ENCODE measurements at places on chromosomes 6 and 20. TPM values are rescaled to one million over a fixed set of nuclear protein-coding genes. Genes with fewer than 3 reads are reported as not detected.

TOX2 gene
- total RNA-seq, result 22.9 TPM

PRRT1 gene
- 0.35 TPM for total RNA-seq

CALHM5 gene
- total RNA-seq, result 1.7 TPM

FERMT1 gene
- total RNA-seq, result 22.4 TPM

PRICKLE4 gene
- 10.7 TPM for total RNA-seq

ABHD16B gene
- not detected for total RNA-seq

OTOR gene
- not detected for total RNA-seq

CALHM6 gene
- total RNA-seq, result 1.4 TPM

ZNFX1 gene
- total RNA-seq, result 12.8 TPM

MRPL18 gene
- total RNA-seq, result 46.9 TPM

TMEM244 gene
- total RNA-seq, result not detected

SAMD3 gene
- total RNA-seq, result 0.12 TPM

RAB44 gene
- 0.76 TPM for total RNA-seq

TBC1D7 gene
- 12.9 TPM for total RNA-seq

ATP6V1G2 gene
- 0.21 TPM for total RNA-seq

C6orf58 gene
- total RNA-seq, result 0.85 TPM

TCP11 gene
- not detected for total RNA-seq

HMGN4 gene
- total RNA-seq, result 51.8 TPM

SEMG1 gene
- not detected for total RNA-seq

BACH2 gene
- 0.44 TPM for total RNA-seq

KIF6 gene
- not detected for total RNA-seq

CYP24A1 gene
- 1.3 TPM for total RNA-seq

COX4I2 gene
- total RNA-seq, result 0.83 TPM

NCOA6 gene
- total RNA-seq, result 18.7 TPM

MUC22 gene
- total RNA-seq, result 6.1 TPM

SNAP91 gene
- total RNA-seq, result not detected

TFAP2C gene
- total RNA-seq, result 29.6 TPM

LRRN4 gene
- total RNA-seq, result not detected

RAMACL gene
- 2.7 TPM for total RNA-seq

C4A gene
- 8.0 TPM for total RNA-seq

VSX1 gene
- total RNA-seq, result not detected

ZNF334 gene
- 1.1 TPM for total RNA-seq

GHRH gene
- total RNA-seq, result not detected

DNAH8 gene
- total RNA-seq, result 0.03 TPM

RIMS4 gene
- total RNA-seq, result not detected

RHAG gene
- not detected for total RNA-seq

FRS3 gene
- total RNA-seq, result 0.91 TPM

PPP1R14C gene
- 20.5 TPM for total RNA-seq

CTCFL gene
- 0.19 TPM for total RNA-seq

ZNF335 gene
- total RNA-seq, result 17.9 TPM

SLC22A7 gene
- total RNA-seq, result not detected

STMND1 gene
- total RNA-seq, result not detected

FAM83B gene
- total RNA-seq, result 57.8 TPM

VNN1 gene
- 1.1 TPM for total RNA-seq
